ENCODE measurements at places on chromosomes 5 and 9.

DNA sequence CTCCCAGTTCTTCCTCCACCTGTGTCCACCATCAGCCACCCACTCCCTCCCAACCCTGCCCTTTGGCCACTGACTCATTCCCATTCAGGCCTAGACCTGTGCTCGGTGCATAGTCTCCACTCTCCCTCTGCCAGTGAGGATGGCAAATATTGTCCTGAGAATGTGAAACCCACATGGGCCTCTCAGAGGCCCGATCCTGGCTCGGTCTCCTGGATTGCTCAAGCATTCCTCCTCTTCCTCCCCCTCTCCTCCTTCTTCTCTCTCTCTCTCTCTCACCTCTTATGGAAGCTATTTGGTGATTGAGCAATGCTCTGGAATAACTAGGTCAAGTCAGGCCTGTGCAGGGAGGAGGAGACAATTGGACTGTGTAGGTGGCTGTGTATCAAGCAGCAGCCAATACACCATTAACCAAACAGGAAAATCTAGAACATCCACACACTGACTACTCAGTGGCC, 99.9 kb downstream of the KLF4 start:
- no peak for DNase-seq

- DNase-seq = no peak
Observed at GRCh38 chr5:5141339-5141599, 1.1 kb downstream of the ADAMTS16 start.

DNA sequence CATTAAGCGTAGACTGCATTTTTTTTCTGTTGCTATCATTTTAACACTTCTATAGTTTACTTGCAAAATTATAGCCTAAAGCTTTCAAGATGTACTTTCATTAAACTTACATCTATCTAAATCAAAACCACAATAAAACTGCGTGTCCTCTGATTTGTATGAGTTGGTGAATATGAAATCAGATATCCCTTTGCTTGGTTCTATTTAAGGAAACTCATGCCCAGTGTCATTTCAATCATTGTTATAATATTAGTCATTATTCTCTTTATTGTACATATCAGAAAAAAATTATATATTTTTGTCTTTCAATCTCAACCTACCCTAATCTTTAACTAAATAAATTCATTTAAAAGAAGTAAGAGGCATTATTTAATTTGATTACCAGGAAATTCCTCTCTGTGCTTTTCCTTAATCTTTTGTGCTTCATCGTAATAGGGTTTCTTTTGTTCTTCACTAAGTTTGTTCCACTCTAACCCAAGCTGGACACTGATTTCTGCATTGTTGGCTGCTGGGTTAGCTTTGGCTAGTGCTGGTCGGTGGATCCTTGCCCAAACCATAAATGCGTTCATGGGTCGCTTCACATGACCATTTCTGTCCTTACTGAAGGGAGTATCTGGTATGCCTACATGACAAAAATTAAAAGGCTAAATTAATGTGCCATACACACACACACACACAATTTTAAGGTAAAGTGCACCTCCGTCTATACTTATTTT, 3.8 kb downstream of the SOX30 start:
- no peak for DNase-seq

DNA sequence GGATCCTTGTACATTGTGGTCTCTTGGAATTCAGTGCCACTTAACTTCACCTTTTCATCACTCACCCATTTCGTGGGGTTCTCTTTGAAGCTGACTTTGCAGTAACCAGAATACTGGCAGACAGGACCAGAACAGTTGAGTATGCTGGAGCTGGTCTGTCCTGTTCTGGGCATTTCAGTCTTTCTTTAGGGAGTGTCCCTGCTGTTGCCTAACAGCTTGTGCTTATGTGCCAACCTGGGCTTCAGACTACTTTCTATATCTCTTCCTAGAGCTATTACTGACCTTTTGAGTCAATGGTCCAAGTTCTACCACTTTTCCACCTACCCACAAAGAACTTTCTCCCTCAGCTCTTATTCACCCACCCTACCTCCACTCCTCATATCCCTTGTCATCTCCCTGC, 10.0 kb upstream of the INSL6 start:
- DNase-seq = no peak

DNA sequence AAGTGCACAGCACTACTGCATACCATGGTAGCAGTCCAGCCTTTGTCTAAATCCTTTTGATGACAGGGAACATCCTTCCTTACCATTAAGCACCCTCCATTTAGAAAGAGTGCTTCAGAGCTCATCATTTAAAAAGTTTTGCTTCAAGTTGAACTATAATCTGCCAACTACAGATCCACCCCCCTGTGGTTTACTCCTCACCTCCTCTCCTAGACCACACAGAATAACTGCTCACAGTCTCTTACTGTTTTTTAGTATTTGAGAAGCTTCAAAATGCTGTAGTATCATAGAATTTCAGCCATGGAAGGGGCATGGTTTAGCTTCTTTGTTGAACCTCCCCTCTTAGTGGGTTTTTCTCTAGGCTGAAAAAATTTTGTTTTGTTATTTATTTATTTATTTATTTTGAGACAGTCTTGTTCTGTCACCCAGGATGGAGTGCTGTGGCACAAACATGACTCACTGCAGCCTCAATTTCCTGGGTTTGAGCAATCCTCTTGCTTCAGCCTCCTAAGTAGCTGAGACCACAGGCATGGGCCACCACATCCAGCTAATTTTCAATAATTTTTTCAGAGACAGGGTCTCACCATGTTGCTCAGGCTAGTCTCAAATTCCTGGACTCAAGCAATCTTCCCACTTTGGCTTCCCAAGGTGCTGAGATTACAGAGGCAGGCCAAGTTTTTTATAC, 384.3 kb upstream of the RFX3 start:
- no peak for DNase-seq

DNA sequence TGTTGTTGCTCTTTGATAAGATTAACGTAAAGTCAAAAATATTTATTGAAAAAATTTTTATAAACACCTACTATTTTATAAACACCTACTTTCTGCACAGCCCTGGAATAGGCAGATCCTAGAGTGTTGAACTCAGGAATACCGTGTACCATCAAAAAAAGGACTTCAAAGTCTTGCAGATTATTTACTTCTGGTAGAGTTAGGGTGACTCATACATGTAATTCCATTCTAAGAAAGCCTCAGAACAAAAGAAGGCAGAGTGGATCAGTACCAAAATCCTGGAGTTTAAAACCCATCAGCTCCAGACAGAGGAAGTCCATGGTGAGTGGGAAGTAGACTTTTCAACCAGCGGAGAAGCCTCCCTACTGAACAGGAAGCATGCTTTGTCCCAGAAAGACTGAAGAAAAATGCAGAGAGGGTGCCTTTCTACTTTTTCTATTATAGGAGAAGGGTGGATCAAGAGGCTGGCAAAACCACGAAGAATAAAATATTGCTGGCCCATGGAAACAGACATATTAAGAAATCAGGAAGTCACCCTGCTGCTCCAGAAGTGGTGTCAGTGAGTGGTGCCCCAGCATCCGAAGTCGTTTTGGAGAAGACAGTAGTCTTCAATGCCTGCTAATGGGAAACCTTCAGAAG, 45.1 kb upstream of the DAB2 start:
- no peak for DNase-seq

DNA sequence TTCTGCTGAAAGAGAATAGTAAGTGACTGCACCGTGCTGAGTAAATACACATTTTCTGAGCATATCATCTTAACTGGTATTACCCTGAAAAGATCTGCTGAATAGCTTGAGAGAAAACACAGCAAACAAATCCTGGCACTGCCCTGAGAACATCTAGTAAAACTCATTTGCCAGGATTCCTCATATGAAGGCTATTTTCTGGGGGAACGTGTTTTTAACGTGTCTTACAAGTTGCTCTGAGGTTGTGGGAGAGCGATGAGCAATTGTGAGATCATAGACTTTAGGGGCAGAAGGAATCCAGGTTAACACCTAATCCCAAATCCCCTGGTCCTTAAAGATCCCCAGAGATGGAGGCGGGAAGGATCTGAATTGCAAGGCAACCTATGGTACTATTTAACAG, 331.9 kb upstream of the RFX3 start:
- DNase-seq = no peak

DNA sequence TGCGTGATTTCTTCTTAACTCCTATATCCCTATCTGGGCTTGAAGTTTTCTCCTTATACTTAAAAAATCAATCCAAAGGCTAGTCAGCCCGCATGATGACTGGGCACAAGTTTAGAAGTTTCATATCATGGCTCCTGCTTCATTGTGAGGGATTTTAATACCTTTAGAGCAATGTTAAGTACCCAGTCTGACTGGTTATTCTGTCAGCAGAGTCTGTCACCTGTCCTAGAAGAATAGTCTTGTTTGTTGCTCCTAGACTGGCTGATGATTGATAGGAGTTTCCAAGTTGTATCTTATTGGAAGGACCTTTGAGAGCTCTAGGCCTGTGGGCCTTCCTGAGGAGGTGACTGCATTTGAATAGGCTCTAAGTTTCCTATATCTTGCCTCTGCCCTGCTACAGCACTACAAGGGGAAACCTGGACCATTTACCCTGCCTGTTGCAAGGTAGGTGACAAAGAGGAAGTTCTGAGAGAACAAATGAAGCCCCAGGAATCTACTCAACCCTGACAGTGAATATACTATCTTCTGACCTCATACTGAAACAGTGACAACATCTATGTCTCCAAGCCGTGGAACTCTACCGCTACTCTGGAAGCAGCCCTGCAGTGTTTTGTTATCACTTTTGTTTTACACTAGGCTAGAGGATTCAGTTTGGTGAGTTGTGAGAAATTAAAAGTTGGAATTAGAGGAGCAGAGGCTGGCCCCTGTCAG, 66.5 kb downstream of the F2RL2 start:
- no peak for DNase-seq

GRCh38 chr5:401146-402034, 41.6 kb upstream of the EXOC3 start:
- no peak for DNase-seq

DNA sequence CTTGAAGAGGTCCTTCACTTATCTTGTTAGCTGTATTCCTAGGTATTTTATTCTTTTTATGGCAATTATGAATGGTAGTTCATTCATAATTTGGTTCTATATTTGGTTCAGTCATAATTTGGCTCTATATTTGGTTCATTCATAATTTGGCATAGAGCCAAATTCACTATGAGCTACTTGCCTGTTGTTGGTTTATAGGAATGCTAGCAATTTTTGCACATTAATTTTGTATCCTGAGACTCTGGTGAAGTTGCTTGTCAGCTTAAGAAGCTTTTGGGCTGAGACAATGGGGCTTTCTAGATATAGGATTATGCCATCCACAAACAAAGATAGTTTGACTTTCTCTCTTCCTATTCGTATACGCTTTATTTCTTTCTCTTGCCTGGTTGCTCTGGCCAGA, 142.2 kb downstream of the PLCXD3 start:
- DNase-seq = no peak

DNA sequence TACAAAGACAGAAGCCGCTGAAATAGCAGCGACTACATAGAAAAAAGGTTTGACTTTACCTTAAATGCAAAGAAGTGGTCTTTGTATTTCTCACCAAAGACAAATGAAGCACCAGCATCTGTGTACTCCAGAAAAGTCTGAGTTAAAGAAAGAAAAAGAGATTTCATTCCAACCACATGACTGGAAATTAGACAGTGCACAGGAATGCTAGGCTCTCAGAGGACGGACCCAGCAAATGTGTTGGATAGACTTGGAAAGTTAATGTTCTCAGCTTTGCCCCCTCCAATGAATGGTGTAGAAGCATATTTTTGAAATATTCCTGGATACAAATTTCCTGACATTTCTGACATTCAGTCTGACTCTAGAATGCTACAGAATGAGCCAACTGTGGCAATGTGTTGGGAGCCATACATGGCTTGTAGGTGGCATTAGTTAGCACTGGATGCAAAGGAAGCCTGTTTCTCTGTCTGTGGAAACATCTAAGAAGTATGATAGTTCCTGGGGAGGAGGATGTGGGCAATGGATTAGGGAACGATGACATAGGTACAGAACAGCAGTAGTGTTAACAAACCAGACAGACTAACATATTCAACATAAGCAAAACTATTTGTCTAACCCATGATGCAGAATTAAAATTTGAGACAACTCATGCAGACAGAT, 43.3 kb downstream of the SLC28A3 start:
- DNase-seq = peak; percentile 71

DNA sequence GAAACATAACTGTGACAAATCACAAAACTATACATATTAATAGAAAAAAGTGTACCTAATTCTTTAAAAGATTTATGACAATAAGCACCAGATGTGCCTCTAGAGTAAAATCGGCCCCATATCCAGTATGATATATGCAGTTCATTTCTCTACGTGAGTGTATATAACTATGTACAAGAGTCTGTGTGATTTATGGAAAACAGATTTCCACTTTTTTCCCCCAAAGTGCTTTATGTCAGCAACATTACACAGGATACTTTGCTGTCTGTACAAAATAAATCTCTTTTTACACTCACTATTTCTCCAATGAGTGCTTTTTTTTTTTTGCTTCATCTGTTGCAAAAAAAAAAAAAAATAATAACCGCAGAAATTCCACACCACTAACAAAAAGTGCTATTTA, 298.8 kb upstream of the RFX3 start:
- DNase-seq = no peak

GRCh38 chr5:90368454-90369246, 40.9 kb downstream of the CETN3 start:
- no peak for DNase-seq

DNA sequence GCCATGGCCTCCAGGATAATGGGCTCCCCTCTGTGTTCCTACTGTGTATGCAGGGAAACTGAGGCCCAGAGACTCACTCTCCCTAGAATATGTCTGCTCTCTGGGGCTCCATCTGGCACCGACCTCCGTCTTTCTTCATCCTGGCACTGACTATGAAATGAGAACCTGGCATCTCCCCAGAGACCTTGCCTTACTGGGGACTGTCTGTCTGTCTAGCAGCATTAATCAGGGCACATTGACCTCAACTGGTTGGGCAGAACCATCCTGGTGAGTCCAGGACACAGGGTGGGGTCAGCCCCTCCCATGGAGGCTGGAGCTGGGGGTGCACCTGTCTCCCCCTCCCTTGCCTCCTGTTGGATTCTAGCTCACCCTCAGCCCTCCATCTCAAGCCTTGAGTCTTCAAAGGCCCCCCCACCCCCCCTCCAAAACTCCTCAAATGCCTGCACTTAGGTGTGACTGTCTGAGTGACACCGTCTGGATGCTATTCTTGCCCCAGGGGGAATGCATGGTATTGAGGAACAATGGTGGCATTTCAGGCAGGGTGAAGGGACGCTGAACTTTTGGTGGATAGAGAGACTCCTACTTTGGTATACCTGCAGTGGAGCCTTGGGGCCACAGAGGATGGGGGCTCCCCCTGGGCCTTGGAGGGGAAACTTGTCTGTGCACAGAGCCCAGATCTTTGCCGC, 12.8 kb upstream of the PITX1 start:
- no peak for DNase-seq

DNA sequence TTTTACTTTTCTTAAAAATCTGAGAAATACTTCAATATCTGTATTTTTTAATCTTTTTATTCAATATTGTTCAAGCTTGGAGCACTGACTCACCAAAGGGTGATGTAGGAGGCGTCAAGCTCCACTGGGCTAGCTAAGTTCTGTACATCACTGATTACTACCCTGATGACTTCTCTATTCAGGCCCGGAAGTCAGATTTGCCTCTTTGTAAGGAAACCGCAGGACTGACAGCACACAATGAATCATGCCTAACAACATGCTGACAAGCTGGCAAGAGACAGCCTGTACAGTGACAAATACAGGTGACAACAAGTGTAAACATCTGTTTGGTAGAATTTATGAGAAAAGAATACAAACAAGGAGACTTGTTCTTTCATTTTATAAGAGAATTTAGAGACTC, 627.9 kb upstream of the RORB start:
- DNase-seq = peak; percentile 92

All from kidney glomerular epithelial cell (primary cell).